ENCODE measurements at places on chromosomes 13 and 19. TPM values are rescaled to one million over a fixed set of nuclear protein-coding genes. Genes with fewer than 3 reads are reported as not detected.

DNA sequence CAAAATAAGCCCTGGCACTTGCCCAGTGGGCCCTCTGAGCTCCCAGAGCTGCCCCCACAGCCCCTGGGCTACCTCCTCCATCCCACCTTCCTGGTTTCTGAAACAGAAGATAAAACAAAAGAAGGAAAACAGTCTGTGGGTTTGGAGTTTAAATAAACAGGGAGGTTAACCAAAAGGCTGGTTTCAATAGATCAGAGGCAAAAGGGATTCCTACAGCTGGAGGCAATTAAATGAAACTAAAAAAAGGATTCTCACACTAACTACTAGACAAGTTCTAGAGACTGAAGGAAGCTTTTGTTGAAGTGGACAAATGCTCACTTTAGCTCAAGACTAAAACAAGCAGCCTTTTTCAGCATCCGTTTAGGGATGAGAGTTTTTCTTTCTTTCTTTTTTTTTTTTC lies 569.8 kb downstream of the FGF9 start:
- no peak overlapping the region for H3K4me3 ChIP-seq
- no peaks in the 10 kb centered on the region for H3K36me3 ChIP-seq
- no peak overlapping the region for H3K27ac ChIP-seq
- H3K27me3 ChIP-seq: no peaks in the 10 kb centered on the region
- no peak for DNase-seq

Gene NXNL1
- total RNA-seq: not detected

Gene SIGLEC10
- not detected for total RNA-seq

Gene SIGLEC12
- total RNA-seq: not detected
